ENCODE measurements at places on chromosomes 3 and 15.

GRCh38 chr3:190706582-190706981 is 155.9 kb downstream of the GMNC start:
- no peaks in the 10 kb centered on the region for H3K36me3 ChIP-seq
- H3K4me3 ChIP-seq = no peak overlapping the region
- H3K27ac ChIP-seq = no peak overlapping the region

- no peaks in the 10 kb centered on the region for H3K36me3 ChIP-seq
- DNase-seq = no peak
- H3K4me3 ChIP-seq = no peak overlapping the region
- H3K4me1 ChIP-seq = no peaks in the 10 kb centered on the region
- no peaks in the 10 kb centered on the region for H3K27me3 ChIP-seq
- H3K27ac ChIP-seq = no peak overlapping the region
These were observed 104.9 kb upstream of the MANF start for GRCh38 chr3:51280176-51280575.

- H3K27ac ChIP-seq = no peak overlapping the region
- peaks cover 7% of the 10 kb centered on the region for H3K4me1 ChIP-seq
- no peaks in the 10 kb centered on the region for H3K27me3 ChIP-seq
- H3K36me3 ChIP-seq = no peaks in the 10 kb centered on the region
- DNase-seq = no peak
- no peak overlapping the region for H3K4me3 ChIP-seq
These were observed 14.1 kb downstream of the MYL3 start for GRCh38 chr3:46849045-46849631.

- no peak overlapping the region for H3K27ac ChIP-seq
- DNase-seq = no peak
- no peaks in the 10 kb centered on the region for H3K36me3 ChIP-seq
- H3K4me1 ChIP-seq = no peaks in the 10 kb centered on the region
- H3K4me3 ChIP-seq = no peak overlapping the region
These were observed 11.0 kb downstream of the PGPEP1L start for GRCh38 chr15:98996624-98997023.

DNA sequence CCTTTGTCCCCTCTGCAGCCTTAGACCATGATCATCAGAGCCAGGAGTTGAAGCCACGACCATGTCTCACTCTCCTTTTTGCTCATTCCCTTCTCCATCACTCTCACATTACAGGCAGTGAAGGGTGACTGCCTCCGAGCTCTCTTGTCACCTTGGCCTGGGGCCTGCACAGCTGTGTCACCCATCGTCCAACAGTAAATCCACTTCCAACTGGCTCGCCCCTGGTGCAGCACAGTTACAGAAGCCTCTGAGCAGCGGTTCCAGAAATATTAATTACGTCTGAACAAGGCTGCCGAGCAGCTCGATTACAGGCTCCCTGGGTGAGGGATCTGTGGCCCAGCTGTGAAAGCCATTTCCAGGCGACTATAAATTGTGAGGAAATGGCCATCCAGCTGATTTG is 528.2 kb downstream of the NR2F2 start:
- no peak overlapping the region for H3K4me3 ChIP-seq
- H3K36me3 ChIP-seq = no peaks in the 10 kb centered on the region
- no peak for DNase-seq
- H3K4me1 ChIP-seq = no peaks in the 10 kb centered on the region
- no peaks in the 10 kb centered on the region for H3K27me3 ChIP-seq

DNA sequence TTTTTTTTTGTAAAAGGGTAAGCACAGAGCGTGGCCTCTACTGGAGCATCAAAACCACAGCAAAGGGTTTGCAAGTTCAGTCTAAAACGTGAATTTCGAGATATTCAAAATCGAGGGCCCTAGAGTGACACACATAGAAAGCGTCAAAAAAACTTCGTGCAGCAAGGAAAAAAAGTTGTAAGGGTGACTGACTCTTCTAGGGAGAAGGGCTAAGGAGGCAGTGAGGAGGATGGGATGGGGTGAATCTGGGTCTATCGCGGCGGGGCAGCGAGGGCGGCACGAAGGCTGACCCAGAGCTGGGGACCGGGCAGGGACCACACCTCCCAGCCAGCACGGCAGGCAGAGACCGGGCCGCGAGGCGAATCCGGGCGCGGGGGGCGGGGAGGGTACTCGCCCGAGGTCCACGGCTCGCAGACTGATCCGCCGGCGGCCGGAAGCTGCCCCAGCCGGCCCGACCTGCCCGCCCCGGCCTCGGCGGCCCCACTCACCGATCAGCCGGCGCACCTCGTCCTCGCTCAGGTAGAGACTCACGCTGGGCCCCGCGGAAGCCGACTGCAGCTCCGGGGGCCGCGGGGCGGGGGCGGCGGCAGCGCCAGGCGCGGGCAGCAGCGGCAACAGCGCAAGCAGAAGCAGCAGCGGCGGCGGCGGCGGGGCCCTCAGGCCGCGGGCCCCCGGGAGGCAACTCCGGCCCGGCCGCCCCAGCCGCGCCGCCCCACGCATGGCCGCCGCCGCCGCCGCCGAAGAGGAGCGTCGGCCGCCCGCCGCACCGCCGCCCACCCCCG is 533 bp downstream of the RYK start:
- no peaks in the 10 kb centered on the region for H3K36me3 ChIP-seq
- H3K27ac ChIP-seq = peak overlapping the region; percentile 95
- DNase-seq = peak; percentile 67
- H3K4me3 ChIP-seq = peak overlapping the region; percentile 68

- no peaks in the 10 kb centered on the region for H3K27me3 ChIP-seq
- no peak overlapping the region for H3K27ac ChIP-seq
- H3K36me3 ChIP-seq = no peaks in the 10 kb centered on the region
- H3K4me1 ChIP-seq = no peaks in the 10 kb centered on the region
These were observed 33.8 kb downstream of the EFL1 start for GRCh38 chr15:82228750-82229149.

DNA sequence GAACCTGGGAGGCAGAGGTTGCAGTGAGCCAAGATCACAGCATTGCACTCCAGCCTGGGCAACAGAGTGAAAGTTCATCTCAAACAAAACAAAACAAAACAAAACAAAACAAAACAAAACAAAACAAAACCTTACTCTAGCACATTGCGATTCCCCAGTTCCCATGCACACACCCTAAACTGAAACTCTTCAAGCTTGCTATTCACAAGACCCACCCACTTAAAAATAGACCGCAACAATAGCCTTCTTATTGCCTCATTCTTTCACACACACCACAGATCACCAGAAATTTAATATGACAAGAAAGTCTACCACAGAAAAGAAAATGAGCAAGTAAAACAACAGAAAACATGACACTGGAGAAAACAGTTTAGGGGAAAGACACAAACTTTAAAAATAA is 598.4 kb downstream of the FHIT start:
- no peak overlapping the region for H3K4me3 ChIP-seq
- no peaks in the 10 kb centered on the region for H3K4me1 ChIP-seq
- DNase-seq = no peak
- H3K27me3 ChIP-seq = no peaks in the 10 kb centered on the region
- H3K27ac ChIP-seq = no peak overlapping the region

GRCh38 chr15:58401991-58402649 is 29.7 kb upstream of the LIPC start:
- H3K36me3 ChIP-seq = no peaks in the 10 kb centered on the region
- no peak overlapping the region for H3K4me3 ChIP-seq
- no peak for DNase-seq
- no peak overlapping the region for H3K27ac ChIP-seq

- no peak overlapping the region for H3K27ac ChIP-seq
- DNase-seq = no peak
- H3K4me3 ChIP-seq = no peak overlapping the region
These were observed 195.1 kb upstream of the SLC2A2 start for GRCh38 chr3:171221597-171221996.

GRCh38 chr3:113589971-113590370 is 57.6 kb downstream of the SIDT1 start:
- DNase-seq = no peak
- H3K4me3 ChIP-seq = no peak overlapping the region
- H3K36me3 ChIP-seq = no peaks in the 10 kb centered on the region
- no peaks in the 10 kb centered on the region for H3K4me1 ChIP-seq
- peaks cover 1% of the 10 kb centered on the region for H3K27me3 ChIP-seq

- no peaks in the 10 kb centered on the region for H3K36me3 ChIP-seq
- no peak overlapping the region for H3K4me3 ChIP-seq
- H3K27me3 ChIP-seq = no peaks in the 10 kb centered on the region
- no peaks in the 10 kb centered on the region for H3K4me1 ChIP-seq
These were observed 77.0 kb downstream of the EPHA3 start for GRCh38 chr3:89184151-89184995.

DNA sequence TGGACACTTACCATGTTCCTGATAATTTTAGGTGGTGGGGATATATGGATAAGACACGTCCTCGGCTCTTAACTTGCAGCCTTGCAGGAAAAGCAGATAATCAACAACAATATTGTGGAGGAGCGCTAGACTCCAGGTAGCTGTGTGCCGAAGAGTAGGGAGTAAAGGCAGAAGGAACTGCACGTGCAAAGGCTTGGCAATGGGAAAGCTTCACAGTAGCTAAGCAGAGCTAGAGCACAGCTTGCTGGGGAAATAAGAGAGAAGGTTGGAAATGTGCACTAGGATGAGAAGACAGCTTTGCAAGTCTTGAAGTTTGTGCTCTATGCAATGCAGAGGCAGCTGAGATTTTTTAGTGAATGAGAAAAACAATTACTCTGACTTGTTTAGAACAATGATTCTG is 12.4 kb downstream of the PSMA4 start:
- H3K27ac ChIP-seq = no peak overlapping the region
- DNase-seq = no peak
- no peaks in the 10 kb centered on the region for H3K4me1 ChIP-seq
- no peak overlapping the region for H3K4me3 ChIP-seq

GRCh38 chr15:85100186-85100937 is 118.7 kb downstream of the PDE8A start:
- no peaks in the 10 kb centered on the region for H3K27me3 ChIP-seq
- no peaks in the 10 kb centered on the region for H3K4me1 ChIP-seq
- no peaks in the 10 kb centered on the region for H3K36me3 ChIP-seq
- no peak overlapping the region for H3K27ac ChIP-seq

DNA sequence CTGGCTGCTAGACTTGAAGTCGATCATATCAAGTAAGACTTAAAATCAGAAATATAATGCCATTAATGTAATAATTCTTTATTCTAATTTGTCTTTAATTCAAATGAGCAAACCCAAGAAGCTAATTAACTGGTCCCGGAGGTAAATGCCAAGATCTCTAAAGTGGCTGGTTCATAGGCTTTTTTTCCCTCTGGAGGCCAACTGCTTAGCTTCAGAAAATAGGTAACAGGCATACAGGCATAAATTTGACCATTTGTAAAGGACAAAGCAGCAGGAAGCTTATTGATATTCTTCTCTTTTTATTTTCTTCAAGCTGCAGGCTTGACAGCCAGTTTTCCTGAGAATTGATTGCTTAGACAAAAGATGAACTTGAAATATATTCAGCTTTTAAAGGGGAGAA is 158.6 kb upstream of the RAP2B start:
- no peaks in the 10 kb centered on the region for H3K27me3 ChIP-seq
- no peaks in the 10 kb centered on the region for H3K36me3 ChIP-seq
- no peak overlapping the region for H3K4me3 ChIP-seq

DNA sequence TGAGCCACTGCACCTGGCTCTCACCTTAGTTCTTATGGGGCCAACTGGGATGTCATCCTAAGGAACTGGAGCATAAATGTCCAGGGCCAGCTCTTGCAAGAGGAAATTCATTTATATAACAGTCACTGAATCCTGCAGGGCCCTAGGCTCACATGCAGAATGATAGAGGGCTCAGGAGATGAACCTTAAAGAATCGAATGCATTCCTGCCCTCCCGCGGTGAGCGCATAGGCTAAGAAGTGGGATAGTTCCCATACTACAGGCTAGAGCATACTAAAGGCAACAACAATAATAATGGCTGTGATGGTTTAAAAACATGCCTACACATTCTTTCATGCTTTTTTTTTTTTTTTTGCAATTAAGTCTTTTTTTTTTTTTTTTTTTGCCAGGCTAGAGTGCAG is 17.1 kb upstream of the CSRNP1 start:
- H3K36me3 ChIP-seq = no peaks in the 10 kb centered on the region
- no peaks in the 10 kb centered on the region for H3K27me3 ChIP-seq
- no peak overlapping the region for H3K27ac ChIP-seq
- H3K4me3 ChIP-seq = no peak overlapping the region
- DNase-seq = peak; percentile 81
- peaks cover 7% of the 10 kb centered on the region for H3K4me1 ChIP-seq

GRCh38 chr3:171286580-171287249 is 173.5 kb downstream of the TNIK start:
- DNase-seq = no peak
- no peaks in the 10 kb centered on the region for H3K27me3 ChIP-seq
- H3K27ac ChIP-seq = no peak overlapping the region
- H3K4me3 ChIP-seq = no peak overlapping the region
- H3K36me3 ChIP-seq = no peaks in the 10 kb centered on the region
- H3K4me1 ChIP-seq = peaks cover 6% of the 10 kb centered on the region

GRCh38 chr3:14241716-14242115 is 63.1 kb downstream of the LSM3 start:
- H3K4me1 ChIP-seq = no peaks in the 10 kb centered on the region
- no peaks in the 10 kb centered on the region for H3K36me3 ChIP-seq
- DNase-seq = no peak
- no peak overlapping the region for H3K27ac ChIP-seq

- no peaks in the 10 kb centered on the region for H3K4me1 ChIP-seq
- H3K27ac ChIP-seq = no peak overlapping the region
- peak; percentile 3 for DNase-seq
These were observed 48.1 kb downstream of the DPPA2 start for GRCh38 chr3:109268181-109268580.

GRCh38 chr3:166471074-166471767 is 634.0 kb upstream of the BCHE start:
- no peaks in the 10 kb centered on the region for H3K36me3 ChIP-seq
- no peak for DNase-seq
- H3K4me3 ChIP-seq = no peak overlapping the region

DNA sequence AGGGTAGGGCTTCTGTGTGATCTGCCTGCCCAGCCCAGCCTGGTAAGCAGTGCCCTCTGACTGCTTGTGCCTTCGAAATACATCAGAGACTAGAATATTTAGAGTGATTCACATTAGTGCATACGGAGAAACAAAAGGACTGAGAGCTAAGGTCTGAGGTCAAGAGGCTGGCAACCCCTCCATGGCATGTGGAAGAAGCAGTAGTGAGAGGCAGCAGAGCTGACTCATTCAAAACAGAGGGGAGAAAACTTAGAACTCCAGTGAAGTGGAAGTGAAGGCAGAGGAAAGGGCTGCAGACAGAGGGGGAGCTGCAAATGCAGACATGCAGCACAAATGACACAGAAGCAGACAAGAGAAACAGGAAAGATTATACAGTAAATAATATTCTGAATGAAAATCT is 61.6 kb downstream of the ULK4 start:
- H3K4me1 ChIP-seq = no peaks in the 10 kb centered on the region
- no peaks in the 10 kb centered on the region for H3K36me3 ChIP-seq
- H3K4me3 ChIP-seq = no peak overlapping the region
- peak; percentile 25 for DNase-seq
- no peaks in the 10 kb centered on the region for H3K27me3 ChIP-seq

GRCh38 chr3:36318621-36319200 is 61.6 kb upstream of the STAC start:
- H3K27me3 ChIP-seq = no peaks in the 10 kb centered on the region
- no peak for DNase-seq
- H3K27ac ChIP-seq = no peak overlapping the region
- no peaks in the 10 kb centered on the region for H3K36me3 ChIP-seq
- H3K4me1 ChIP-seq = peaks cover 5% of the 10 kb centered on the region
- H3K4me3 ChIP-seq = no peak overlapping the region

All from mesendoderm (in vitro differentiated cells).